NCI-H2029 treated with DMSO at 0.1 percent for 48 hours (cell line): ENCODE measurements at places on chromosomes 7 and 10.
A peak's percentile ranks its signal among the peaks of the same experiment; 100 is the strongest.

DNA sequence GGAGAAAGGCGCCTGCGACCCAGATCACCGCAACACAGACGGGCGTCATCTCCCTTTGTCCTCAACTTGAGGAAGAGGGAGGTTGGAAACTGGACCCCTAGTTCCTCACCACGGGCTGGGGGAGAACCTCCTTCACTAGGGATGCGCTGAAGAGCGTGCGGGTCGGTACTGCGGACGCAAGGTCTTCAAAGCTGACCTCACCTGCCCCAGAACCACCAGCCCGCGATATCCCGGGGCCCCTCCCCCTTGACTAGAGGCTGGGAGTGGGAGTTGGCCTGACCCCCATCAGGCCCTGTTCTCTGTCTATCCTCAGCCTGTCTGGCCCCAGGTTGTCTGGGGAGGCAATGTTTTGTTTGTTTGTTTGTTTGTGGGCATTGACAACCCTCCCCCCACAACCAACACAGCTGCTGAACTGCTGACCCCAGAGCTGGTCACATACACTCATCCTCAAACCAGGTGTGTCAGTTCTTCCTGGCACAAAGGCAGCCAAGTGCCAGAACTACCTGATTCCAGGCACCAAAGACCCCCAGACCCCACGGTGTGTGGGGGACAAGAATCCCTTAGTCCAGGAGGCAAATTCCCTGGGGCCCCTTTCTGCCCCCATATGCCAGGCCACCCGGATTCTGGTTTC lies 2.9 kb downstream of the NPM3 start:
- DNase-seq = no peak

GRCh38 chr10:124906551-124907001 lies 35.3 kb upstream of the ZRANB1 start:
- no peak for DNase-seq

DNA sequence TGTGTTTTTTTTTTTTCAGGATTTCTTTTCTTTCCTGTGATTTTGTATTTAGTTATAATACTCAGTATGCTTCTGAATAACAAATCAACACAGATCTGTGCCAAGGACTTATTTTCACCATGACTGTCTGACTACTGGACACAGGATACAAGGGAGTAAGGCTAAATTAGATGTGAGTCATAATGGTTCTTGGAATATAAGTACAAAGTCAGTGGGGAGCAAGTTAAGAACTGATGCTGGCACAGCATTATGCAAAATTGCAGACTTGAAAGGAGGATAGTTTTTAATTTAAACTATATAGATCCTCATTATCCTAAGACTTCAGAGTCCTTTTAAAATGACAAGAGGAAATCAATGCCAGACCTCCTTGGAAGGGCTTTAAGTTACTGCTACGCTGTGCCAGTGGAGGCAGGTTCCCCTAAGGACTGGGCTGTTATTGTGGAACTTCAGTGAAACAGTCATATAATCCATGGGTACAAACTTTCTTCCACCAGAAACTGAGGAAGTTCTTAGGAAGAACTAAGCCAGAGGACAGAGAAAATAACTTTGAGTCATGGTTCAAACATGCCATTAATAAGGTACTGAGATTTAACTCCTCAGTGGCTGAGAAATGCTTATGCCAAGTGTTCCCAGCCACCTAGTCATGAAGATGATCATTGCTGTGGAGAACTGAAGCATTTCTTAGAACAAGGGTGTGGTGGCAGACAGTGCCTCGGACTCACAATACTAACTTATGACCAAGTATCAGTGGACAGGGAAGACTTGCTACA lies 531.2 kb downstream of the HTR7 start:
- DNase-seq = no peak

GRCh38 chr7:31004393-31004792 lies 40.6 kb downstream of the GHRHR start:
- no peak for DNase-seq

GRCh38 chr7:45123913-45124710 lies 12.6 kb upstream of the TBRG4 start:
- DNase-seq = no peak

GRCh38 chr7:66522518-66522917 lies 106.2 kb upstream of the KCTD7 start:
- DNase-seq = no peak

DNA sequence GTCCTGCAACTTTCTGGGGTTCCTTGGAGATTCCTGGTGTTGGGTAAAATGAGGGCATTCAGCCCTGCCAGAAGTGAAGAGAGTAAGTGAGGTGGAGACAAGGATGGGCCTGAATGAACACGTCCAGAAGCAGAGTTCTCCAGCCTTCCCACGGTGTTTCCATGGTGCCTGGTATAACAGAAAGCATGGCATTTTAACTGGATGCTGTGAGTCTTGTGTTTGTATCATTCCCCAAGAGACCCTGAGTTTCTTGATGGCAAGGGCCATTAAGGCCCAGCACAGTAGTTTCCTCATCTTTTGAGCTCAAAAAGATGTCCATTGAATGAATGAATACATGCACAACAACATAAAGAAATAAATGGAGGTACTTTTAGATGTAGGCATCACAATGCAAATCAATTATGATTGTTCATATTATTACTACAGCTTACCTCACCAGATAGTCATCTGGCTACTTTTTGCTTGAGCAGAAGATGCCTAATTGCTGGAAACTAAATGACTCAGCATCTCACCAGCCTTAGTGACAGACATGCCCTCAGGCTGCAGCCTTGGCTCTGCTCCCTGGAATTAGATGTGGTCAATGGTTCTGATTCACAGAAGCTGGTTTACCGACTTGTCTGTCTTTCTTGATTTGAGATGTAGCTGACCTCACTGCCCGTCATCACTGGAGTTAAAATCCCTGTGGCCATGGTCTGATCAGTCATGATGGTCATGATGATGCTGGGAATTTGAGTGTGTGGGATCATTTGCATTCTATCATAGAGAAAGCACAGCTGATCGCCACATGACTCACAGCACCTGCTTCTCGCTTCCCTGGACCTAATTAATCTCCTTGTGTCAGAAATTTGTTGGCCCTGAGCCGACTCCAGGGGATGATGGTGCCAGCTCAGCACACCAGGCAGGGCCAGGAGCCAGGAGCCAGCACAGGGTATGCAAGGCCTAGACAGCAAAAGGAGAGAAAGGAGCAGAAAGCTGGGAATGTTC lies 83.9 kb downstream of the CXCL12 start:
- DNase-seq = peak; percentile 18

- DNase-seq = no peak
Observed at GRCh38 chr10:35854661-35855060, 212.6 kb upstream of the FZD8 start.

DNA sequence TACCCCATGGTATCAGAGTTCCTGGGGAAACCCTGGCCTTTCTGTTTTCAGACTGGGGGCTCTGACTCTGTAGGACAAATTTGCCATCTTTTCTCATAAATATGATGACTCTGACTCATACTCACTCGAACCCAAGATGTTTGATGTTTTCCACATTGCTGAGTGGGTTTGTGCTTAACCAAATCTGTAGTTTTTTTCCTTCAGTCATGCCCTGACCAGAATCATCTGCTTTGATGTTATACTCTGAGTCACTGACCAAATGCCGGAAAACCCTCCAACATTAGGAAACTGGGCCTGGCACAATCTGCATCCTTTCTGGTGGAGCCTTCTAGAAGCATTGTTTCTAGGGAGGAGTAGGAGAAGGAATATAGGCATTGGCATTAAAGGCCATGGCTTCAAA lies 118.7 kb downstream of the C10orf105 start:
- no peak for DNase-seq

GRCh38 chr7:22442882-22443369 lies 57.1 kb downstream of the STEAP1B start:
- DNase-seq = no peak

DNA sequence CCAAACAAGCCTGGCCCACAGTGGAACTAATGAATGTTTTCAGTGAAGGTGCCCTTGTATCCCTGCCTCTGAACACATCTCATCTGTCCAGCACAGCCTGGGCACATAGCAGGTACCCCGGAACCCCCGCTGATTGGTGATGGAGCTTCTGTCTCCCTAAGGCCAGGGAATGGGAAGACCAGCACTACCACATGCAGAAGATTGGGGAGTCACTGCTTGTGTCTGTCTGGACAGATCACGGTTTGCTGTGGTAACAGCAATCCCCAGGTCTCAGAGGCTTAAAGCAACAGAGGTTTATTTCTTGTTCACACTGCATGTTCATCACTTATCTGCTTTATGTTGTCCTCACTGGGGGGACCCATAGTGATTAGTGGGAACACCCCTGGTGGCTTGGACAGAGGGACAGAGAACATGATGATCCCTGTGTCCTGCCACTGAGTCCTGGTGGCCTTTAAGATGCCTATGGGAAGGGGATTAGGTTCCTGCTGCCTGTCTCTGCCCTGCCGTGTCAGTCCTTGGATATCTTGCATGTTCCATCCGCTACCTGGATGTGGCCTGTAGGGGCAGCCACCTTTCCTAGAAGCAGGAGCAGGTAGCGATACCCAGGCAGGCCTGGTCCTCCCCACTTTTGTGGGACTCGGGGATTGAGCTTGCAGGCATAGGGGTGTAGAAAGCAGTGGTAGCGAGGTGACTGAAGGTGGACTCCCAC lies 3.6 kb downstream of the TSPAN14 start:
- DNase-seq = no peak

DNA sequence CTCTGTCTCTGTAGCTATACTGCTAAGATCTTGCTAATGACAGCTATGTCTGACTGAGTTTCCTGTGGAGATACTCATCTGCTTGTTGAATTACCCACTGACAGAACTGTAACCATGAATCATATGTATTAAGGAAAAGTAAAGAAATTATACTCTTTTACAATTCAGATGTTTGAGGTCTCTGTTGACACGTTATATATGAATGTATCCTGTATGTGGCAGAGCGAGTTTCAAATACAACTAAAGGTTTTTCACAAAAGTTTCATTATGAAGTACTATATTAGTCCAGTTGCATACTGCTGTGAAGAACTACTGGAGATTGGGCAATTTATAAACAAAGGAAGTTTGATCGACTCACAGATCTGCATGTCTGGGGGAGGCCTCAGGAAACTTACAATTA lies 232.5 kb downstream of the CDK14 start:
- no peak for DNase-seq

DNA sequence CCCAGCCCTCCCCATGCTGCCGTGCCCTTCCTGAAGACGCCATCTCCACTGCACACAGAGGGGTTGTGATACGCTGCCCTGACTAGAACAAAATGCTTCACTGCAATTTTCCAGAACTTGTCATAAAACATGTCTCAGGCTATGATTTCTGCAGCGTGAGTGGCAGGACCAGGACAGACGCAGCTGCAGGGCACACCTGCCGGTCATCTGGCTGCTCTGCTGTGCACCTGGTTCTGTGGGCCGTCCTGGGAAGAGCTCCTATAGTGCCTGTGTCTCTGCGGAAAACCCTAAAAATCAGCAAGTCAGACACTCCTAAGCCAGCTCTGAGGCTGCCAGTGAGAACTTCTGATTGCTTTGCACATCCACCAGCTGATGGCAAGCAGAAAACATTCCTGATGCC lies 39.7 kb upstream of the DIP2C start:
- DNase-seq = no peak

DNA sequence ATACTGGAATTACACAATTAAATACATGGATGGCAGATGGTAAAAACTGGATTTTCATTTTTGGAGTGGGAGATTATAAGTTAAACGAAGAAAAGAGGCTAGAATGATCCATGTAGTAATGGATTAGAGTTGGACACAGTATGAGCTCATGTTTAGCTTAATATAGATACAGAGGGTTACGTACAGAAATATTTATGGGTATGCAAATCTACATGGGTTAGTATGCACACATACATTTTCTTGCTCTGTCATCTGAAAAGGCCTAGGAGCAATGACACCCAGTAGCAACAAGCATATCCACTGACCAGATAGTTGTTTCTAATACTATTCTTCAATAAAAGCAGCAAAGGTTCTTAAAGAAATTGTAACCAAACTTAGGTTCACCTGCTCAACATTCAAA lies 366.4 kb downstream of the SEMA3D start:
- no peak for DNase-seq

- DNase-seq = no peak
Observed at GRCh38 chr10:1564791-1565190, 172.5 kb downstream of the ADARB2 start.

DNA sequence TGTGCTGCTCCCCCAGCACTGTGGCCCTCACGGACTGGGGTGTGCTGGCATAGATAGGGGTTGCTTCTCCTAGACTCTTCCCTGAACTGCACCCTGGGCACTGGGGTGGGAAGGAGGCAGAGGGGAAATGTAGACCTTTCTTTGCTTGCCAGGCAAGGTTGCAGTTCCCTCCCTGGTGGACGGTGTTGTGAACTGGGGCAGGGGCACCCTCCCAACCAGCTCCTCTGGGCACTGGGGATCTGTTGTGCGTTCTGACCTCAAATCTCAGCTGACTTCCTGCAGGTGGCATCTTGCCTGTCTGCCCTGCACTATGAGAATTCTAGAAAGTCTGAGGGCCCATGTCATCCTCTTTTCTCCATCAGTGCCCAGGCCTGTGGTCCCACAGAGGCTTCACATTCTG lies 53.9 kb downstream of the ARHGAP22 start:
- DNase-seq = no peak

GRCh38 chr10:99658622-99659030 lies 683 bp upstream of the ENTPD7 start:
- no peak for DNase-seq

GRCh38 chr10:112955582-112956421 lies 5.8 kb downstream of the TCF7L2 start:
- peak; percentile 8 for DNase-seq

GRCh38 chr10:122033224-122033926 lies 44.4 kb downstream of the TACC2 start:
- no peak for DNase-seq

DNA sequence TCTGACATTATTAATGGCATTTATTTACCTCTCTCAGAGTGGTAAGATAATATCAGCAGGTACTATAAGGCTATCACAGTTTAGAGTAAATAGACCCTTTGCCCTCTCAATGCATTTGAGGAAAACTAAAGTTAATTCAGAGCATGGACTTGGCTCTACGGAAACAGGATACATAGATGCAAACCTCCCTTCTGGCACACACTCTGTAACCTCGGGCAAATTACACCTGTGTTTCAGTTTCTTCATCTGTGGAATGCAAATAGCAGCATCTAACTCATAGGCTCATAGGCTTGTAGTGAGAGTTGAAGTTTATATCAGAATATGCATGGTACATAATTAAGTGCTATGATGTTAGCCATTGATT lies 5.6 kb downstream of the RAPGEF5 start:
- DNase-seq = peak; percentile 21

DNA sequence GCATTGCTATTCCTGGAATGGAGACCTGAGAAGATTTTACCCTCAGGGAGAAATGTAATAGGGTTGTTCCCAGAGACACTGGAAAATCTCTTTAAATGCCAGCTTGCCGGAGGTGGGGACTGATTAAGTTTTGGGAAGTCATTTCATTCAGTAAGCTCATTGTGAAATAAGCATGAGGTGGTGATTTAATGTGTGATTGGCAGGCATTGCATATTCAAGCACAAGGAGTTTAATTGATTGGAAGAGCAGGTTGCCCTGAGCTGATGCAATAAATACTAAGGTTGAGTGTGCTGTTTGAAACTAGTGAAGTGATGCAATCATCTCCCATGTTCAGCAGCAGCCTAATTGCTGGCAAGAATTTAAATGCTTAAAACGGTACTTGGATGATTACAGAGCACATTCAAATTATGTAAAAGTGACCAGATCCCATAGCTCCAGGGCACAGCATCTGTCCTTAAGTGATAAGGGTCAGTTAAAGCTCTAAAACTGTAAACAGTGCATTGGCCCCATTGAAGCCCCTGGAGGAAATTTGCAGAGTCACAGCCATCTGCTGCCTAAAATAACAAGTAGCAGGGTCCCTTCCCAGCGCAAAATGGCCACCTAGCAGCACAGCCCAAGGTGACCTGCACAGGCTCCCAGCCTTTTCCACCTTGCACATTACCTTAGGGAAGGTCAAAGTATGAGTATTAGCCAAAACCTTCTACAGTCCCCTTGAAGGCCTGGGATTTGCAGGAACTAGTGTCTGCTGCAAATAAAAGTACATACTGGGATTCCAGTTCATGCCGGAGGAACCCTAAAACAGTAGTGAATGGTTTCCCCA lies 92.1 kb downstream of the CCDC71L start:
- DNase-seq = no peak
